HTR-8/SVneo (cell line): ENCODE measurements at places on chromosomes 6 and 20.

DNA sequence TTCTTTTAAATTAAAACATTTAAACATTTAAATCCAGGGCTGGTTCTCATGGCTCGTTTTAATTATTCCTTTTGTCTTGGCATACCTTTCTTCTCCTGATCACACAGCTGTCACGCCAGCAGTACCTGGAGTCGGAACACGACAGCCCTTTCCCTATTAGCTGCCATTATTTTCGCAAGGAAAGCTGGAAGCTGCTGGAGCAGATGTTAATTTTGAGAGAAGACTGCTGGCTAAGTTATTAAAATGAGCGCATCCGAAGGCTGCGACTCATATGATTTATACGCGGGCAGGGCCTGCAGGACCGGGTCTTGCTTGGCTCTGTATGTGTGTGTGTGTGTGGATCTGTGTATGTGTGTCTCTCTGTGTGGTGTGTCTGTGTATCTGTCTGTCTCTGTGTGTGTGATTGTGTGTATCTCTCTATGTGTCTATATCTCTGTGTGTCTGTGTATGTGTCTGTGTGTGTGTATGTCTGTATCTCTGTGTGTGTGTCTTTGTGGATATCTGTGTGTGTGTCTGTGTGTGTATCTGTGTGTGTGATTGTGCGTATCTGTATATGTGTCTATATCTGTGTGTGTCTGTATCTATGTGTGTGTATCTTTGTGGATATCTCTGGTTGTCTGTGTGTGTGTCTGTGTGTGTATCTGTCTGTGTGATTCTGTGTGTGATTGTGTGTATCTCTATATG, 191.5 kb downstream of the CDH4 start:
- DNase-seq: no peak

DNA sequence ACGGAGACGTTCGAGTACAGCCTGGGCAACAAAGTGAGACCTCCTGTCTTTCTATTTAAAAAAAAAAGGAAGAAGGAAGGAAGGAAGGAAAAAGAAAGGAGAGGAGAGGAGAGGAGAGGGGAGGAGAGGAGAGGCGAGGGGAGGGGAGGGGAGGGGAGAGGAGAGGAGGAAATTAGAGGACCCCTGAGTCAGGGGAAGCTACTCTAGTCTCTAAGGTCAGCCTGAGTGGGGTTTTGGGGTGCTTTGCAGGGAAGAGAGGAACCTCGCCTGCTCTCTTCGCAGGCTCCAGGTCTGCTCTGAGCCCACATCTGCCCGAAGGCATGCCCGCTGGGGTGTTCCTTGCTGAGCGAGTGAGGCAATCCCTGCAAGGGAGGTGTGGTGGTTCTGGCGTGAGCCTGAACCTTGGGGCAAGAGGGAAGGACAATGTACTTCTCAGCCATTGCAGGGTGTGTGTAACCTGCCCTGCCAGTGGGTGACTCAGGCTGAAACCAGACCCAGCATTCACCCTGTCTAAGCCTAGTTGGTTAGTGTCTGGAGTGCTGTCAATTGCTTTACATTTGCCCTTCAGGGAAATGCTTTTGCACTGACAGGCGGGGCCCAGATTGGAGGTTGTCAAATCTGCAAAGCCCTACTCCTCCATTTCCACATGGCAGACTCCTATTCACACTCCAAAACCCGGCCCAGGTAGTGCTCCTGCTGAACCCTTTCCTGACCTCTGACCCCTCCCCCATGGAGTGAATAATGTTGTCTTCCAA, 15.3 kb upstream of the MMP9 start:
- DNase-seq: peak; percentile 97

GRCh38 chr6:5125152-5126006, 40.2 kb downstream of the PPP1R3G start:
- peak; percentile 54 for DNase-seq

DNA sequence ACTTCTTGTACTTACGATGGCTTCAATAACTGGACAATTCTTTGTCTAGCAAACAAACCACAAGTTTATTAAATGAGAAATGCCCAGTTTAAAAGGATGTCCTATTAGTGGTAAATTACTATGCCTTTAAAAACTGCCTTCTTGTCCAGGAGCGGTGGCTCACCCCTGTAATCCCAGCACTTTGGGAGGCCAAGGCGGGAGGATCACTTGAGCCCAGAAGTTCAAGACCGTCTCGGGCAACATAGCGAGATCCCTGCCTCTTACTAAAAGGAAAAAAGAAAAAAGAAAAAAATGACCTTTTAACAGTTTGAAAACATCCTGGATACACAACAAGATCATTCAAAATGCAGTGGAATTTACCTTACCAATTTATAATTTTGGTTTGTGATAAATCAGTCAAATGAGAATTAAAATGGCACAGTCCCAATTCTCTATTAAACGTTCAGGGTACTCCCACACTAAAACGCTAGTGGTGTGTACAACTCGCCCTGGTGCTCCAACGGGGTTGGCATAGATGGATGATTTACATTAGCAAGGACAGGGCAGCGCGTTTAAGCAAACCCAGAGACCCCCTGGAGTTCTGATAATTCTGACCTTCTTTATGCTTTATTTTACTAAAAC, 2.3 kb downstream of the ZBTB2 start:
- DNase-seq: no peak

DNA sequence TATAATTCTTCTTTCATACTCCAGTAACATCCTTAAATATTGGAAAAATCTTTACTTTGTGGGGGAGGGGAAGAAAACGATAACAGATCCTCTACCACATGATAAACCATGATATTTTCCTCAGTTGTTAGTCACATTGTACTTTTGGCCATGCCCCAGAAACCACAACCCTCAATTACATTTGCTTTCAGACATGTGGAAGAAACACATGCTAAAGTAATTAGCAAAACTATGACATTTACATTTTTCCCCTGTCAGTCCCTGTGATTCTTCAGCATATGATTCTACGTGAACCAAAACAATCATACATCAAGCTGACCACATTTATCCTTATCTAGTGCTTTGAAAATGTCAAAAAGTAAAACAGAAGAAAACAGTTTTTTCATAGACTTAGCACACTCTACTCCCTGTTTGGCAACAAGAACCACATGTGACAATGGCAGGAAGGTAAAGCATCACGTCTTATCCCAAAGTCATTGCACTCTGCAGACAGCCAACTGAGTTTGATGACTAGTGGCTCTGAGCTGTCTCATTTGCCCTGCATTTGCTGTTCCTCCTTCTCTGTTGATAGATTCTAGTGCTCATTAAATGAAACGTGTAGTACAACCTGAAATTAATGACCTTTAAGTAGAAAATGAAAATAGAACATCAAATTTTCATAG, 505.8 kb upstream of the MARCKS start:
- DNase-seq: no peak

GRCh38 chr6:111804627-111805235, 68.5 kb downstream of the FYN start:
- no peak for DNase-seq

GRCh38 chr6:106059331-106059730, 26.8 kb upstream of the PRDM1 start:
- DNase-seq: no peak

GRCh38 chr6:53041356-53041755, 23.8 kb upstream of the FBXO9 start:
- no peak for DNase-seq

DNA sequence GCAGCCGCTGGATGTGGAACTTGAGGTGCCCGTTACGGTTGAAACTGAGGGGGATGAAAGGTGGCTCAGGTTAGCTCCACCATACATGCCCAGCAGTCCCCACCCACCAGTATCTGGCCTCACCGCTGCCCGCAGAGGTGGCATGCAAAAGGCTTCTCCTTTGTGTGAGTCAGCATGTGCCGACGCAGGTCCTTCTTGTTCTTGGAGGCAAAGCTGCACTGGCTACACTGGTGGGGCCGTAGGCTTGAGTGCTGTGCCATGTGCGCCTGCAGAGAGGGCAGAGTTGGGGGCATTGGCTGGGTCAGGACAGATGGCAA, 15.8 kb downstream of the PCIF1 start:
- no peak for DNase-seq

DNA sequence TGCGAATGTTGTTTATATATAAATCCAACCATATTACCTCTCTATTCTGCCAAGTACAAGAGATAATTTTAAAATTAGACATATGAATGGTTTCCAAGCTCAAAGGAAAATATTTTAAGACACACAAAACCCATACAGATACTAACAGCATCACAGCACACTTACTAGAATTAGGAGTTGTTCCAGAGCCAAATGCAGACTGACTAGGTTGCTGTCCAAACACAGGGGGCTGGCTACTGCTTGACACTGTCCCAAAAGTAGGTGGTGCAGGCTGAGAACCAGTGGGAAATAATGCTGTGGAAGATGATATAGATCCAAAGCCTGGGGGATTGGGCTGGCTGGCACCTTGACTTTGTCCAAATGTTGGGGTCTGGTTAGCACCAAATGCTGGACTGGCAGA, 24.3 kb downstream of the FAM8A1 start:
- DNase-seq: no peak

DNA sequence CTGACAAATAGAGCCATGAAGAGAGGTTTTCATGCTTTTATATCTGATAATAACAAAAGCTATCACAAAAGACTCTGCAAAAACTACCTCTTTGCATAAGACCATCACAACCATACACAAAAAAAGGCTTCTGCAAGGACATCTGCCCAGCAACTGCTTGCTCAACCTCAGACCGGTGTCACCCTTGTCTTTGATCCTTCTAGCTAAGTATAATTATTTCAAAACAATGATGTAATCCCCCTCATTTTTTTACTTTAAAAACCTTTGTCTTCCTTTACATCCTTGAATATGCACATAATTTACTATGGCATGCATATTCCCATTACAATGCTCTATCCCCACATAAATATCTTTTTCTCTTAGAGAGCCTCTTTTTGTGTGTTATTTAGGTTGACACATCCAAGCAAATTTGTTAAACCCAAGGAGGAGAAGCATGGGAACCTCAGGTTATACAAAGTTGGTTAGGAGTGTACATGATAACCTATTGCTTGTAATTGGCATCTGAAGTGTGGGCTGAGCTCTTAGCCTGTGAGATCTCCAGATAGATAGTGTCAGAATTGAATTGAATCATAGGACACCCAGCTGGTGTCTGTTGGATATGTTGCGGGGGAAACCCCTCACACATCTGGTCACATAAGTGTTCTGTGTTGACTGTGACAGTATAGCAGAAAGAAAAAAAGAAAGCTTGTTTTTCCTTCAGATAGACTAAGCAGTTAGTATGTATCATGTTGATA, 20.7 kb upstream of the CGA start:
- DNase-seq: no peak

GRCh38 chr20:62159839-62160238, 16.3 kb downstream of the SS18L1 start:
- DNase-seq: peak; percentile 86

- DNase-seq: no peak
Measured at GRCh38 chr20:22582964-22583772, 1.2 kb downstream of the FOXA2 start.

- no peak for DNase-seq
Measured at GRCh38 chr6:48714699-48715098, 603.7 kb upstream of the PTCHD4 start.

DNA sequence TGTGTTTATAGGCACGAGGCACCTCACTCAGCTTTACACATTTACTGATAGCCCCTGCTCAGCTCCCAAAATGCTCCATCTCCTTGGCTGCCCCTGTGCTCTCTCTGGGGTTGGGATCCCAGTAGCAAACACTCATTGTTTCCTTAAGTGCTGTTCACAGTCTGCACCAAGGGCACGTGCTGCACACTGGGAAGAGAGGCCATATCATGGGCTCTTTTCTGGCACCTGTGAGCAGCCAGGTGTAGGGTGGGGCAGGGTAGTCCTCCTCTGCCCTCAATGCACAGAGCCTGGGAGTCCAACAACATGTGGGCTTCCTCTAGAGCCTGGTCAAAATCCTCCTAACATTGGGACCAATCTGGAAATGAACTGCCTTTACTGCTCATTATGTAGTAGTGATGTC, 67.9 kb downstream of the BANF2 start:
- no peak for DNase-seq
